ENCODE measurements at places on chromosomes 13 and 19.

GRCh38 chr13:20796791-20797508 is 23.2 kb upstream of the EEF1AKMT1 start:
- H3K4me3 ChIP-seq = no peak overlapping the region
- peaks cover under 1% of the 10 kb centered on the region for H3K4me1 ChIP-seq
- peaks cover 13% of the 10 kb centered on the region for H3K36me3 ChIP-seq
- H3K27me3 ChIP-seq = no peaks in the 10 kb centered on the region
- DNase-seq = peak; percentile 48
- H3K27ac ChIP-seq = no peak overlapping the region

DNA sequence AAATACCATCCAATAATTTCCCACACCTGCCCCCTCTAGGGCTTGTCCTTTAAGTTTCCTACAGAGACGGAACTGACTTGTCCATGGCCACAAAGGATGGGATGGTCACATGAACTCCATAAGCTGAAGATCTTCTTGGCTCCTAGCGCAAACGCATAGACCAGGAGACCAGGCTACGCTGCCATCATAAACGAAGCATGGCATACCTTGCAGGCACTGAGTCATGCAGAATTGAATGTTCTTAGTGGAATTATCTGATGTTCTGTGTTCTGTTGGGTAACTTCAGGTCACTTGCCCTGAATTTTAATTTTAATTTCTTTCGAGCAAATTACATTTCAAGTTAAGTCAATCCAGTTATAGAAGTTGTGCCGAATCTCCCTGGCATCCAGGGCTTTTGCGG is 96.4 kb upstream of the STARD13 start:
- H3K36me3 ChIP-seq = no peaks in the 10 kb centered on the region
- no peaks in the 10 kb centered on the region for H3K27me3 ChIP-seq
- no peaks in the 10 kb centered on the region for H3K4me1 ChIP-seq
- DNase-seq = no peak
- no peak overlapping the region for H3K4me3 ChIP-seq
- no peak overlapping the region for H3K27ac ChIP-seq

DNA sequence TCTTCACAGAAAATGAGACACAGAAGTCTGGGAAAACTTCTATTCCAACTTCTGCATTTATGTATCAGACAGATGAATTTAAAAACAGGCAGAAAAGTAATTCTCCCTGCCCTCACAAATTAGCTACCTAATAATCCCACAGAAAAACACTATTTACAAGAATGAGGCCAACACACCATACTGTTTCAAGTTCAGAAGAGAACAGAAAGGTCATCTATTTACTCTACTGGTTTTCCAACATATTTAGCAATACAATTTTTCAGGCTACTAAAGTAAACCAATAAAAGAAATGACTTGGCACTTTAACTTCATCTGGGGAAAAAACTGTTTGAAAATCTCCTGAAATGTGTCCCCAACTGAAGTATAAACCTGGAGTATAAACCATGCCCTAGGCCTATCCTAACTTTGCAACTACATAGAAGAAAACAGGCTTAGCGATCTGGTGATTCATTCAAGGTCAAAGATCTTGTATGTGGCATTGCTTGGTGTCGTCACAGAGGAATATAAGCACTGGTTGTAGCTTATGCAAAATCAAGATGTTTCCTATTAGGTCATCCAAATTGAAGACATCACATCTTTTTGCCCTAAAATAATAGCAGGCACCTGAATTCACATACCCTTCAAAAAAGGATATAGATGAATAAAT is 20.1 kb upstream of the EBPL start:
- DNase-seq = peak; percentile 95
- no peaks in the 10 kb centered on the region for H3K27me3 ChIP-seq
- peaks cover 62% of the 10 kb centered on the region for H3K36me3 ChIP-seq

DNA sequence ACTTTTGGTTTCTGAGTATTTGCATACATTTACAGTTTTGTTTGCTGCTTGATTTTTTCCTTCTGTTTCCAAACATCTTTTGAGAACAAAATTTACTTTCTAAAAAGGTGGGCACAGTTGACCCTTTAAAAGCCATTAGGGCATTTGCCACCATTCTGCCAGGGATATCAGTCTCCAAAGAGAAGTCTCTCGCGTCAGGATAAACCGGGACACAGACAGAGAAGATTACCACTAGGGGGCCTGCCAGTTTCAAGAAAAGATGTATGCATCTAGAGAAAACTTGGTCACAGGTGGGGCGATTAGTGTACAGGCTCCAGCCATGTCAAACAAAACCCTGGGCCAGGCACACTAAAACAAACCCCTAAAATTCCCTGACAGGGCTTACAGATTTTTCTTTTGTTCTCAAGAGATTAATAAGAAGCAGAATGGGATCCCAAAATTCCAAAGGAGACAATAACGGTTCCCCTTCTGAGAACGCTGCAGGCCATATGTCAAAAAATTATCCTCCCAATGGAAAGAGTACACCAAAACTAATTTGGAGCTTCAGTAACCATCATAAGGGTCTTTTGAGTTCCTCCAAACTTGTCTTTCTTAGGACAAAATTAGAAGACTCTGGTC is 10.7 kb upstream of the PABPC3 start:
- peak; percentile 29 for DNase-seq
- no peak overlapping the region for H3K27ac ChIP-seq
- H3K36me3 ChIP-seq = no peaks in the 10 kb centered on the region
- H3K27me3 ChIP-seq = peaks cover 18% of the 10 kb centered on the region
- no peak overlapping the region for H3K4me3 ChIP-seq

DNA sequence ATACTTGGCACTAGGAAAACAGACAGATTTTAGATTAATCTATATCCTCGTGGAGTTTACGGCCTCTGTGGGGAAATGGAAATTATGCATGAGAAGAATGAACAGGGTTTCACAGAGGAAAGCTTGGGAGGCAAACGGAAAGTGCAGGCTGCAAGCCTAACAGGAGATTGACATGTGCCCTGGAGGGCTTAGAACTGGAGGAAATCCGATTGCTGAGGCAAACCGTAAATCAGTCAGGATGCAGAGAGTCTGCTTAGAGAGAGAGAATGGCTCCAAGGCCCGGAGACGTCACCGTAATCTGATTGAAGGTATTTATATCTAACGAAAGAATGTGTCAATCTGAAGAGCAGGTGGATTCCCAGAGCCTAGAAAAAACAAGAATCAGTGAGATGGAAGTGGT is 143.2 kb downstream of the KATNAL1 start:
- H3K36me3 ChIP-seq = no peaks in the 10 kb centered on the region
- H3K27me3 ChIP-seq = no peaks in the 10 kb centered on the region
- no peak for DNase-seq
- H3K27ac ChIP-seq = no peak overlapping the region
- H3K4me3 ChIP-seq = no peak overlapping the region

DNA sequence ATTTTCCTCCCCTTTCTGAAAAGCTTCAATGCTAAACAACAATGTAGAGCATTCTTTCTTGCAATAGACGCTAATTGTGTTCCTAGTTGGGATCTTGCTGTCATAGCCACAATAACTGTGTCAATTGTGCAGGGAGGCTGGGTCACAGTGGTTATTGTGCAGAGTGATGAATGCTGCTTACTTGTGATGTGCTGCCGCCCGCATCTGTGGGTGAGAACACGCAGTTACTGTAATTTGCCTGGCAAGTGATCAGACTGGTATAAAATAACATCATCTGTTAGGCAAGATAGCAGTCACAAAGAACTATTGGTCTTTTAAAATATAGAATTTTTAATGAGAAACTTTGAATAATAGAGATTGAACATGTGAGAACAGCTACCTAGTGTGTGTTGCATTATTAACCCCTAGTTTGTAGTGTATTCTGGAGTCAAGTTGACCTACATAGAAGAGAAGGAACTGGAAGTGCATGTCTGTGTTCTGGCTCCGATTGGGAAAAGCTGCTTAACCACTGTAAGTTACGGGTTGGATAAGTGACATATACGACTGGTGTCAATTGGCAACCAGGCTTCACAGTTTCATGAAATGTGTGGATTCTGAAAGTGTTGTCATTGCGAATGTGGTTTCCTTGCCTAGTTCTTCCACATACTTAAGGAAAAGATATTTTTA is 43.6 kb downstream of the SLAIN1 start:
- H3K4me1 ChIP-seq = no peaks in the 10 kb centered on the region
- no peaks in the 10 kb centered on the region for H3K36me3 ChIP-seq
- H3K27ac ChIP-seq = no peak overlapping the region
- no peaks in the 10 kb centered on the region for H3K27me3 ChIP-seq
- DNase-seq = no peak

- no peak overlapping the region for H3K4me3 ChIP-seq
- H3K4me1 ChIP-seq = no peaks in the 10 kb centered on the region
- no peak for DNase-seq
- H3K36me3 ChIP-seq = no peaks in the 10 kb centered on the region
Observed at GRCh38 chr13:66716538-66716937, 513.6 kb downstream of the PCDH9 start.

DNA sequence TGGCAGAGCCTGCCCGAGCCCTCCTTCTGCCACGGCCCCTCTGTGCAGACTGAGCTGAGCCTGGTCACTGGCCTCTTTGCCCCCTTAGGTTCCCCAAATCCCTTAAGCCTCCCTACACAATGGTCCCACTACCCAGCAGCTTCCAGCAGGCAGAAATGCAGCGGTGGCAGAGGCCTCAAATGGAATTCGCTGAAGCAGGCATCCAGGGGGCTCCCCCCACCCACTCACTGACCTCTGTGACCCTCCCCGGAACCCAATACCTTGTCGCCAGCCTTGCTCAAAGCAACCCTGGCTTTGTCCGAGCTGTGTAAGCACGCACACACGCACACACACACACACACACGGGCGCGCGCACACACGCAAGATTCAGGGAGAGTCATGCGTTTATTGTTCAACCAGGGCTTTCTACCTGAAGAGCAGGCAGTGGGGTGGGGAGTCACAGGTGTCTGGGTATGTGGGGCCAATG is at the start of gene LIM2:
TSS of gene LIM2 (minus strand) at position 51 of the 466 bp plus-strand sequence. CDS start 531 bp downstream, outside the sequence.
- H3K27me3 ChIP-seq = no peaks in the 10 kb centered on the region
- H3K27ac ChIP-seq = no peak within 1 kb of the TSS
- H3K4me1 ChIP-seq = no peaks in the 10 kb centered on the region
- H3K36me3 ChIP-seq = no peaks in the 10 kb centered on the region
- no peak within 1 kb of the TSS for H3K4me3 ChIP-seq

DNA sequence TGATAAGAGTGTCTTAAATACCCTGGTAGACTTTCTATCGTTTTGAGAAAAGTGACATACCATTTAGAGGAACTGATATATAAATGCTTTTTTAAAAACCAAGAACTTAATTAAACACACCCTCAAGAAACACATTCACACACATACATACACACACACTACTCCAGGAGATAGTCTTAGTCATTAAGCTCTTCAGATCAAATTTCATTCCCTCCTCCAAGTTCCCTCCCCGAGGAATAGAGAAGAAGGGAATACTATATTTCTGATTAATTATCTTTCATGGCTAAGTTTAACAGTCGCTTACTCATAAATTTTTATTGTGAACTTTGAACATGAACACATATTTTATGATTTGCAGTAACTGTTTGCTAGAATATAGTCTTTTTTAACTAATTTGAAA is 1109.5 kb downstream of the SLITRK1 start:
- no peak overlapping the region for H3K27ac ChIP-seq
- peaks cover under 1% of the 10 kb centered on the region for H3K4me1 ChIP-seq
- no peaks in the 10 kb centered on the region for H3K27me3 ChIP-seq
- no peak overlapping the region for H3K4me3 ChIP-seq
- no peaks in the 10 kb centered on the region for H3K36me3 ChIP-seq

DNA sequence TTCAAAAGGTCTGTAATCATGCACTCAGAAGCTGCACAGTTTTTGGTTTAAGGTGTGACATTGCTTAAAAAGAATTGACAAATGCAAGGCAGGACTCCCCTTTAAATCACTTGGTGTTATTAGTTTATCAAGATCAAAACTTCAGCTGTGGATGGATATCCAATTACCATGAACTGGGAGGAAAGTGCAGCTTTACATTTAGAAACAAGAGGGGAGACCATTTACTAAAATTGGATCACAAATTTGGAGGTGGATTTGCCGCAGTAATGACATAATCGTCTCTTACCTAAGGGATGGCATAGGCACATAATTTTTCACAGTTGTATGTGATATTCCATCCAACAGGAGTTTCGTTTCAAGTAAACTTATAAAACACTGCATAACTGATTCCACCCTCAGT is 1610.2 kb downstream of the SLITRK5 start:
- no peak overlapping the region for H3K27ac ChIP-seq
- no peaks in the 10 kb centered on the region for H3K27me3 ChIP-seq
- no peak overlapping the region for H3K4me3 ChIP-seq
- DNase-seq = no peak
- no peaks in the 10 kb centered on the region for H3K4me1 ChIP-seq

GRCh38 chr13:46555722-46556417 is 2.9 kb downstream of the LRCH1 start:
- H3K36me3 ChIP-seq = no peaks in the 10 kb centered on the region
- H3K27ac ChIP-seq = no peak overlapping the region
- no peak overlapping the region for H3K4me3 ChIP-seq
- peaks cover 7% of the 10 kb centered on the region for H3K4me1 ChIP-seq
- no peak for DNase-seq

GRCh38 chr19:16944626-16945363 is 56.0 kb downstream of the F2RL3 start:
- DNase-seq = no peak
- H3K36me3 ChIP-seq = no peaks in the 10 kb centered on the region
- H3K27ac ChIP-seq = no peak overlapping the region
- no peaks in the 10 kb centered on the region for H3K27me3 ChIP-seq
- H3K4me1 ChIP-seq = no peaks in the 10 kb centered on the region

DNA sequence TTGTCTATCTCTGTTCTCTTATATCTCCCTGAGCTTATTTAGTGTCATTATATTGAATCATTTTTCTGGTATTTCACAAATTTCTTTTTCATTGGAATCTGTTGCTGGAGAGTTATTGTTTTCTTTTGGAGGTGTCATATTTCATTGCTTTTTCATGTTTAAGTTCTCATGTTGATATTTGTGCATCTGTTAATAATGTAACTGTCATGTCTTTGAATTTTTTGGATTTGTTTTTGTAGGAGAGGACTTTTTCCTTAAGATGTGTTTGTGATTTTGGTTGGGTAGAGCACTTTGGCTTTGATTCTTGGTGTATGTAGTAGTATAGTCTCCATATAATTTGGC is 64.0 kb downstream of the DNAJC3 start:
- no peaks in the 10 kb centered on the region for H3K36me3 ChIP-seq
- DNase-seq = no peak
- no peaks in the 10 kb centered on the region for H3K27me3 ChIP-seq

- H3K27ac ChIP-seq = no peak overlapping the region
- no peaks in the 10 kb centered on the region for H3K27me3 ChIP-seq
- H3K36me3 ChIP-seq = peaks cover 48% of the 10 kb centered on the region
Observed at GRCh38 chr13:79392882-79393563, 13.0 kb downstream of the RBM26 start.

- DNase-seq = no peak
- H3K36me3 ChIP-seq = peaks cover 5% of the 10 kb centered on the region
- H3K27ac ChIP-seq = no peak overlapping the region
- H3K27me3 ChIP-seq = no peaks in the 10 kb centered on the region
Observed at GRCh38 chr19:39142630-39143029, 17.0 kb downstream of the PAK4 start.

DNA sequence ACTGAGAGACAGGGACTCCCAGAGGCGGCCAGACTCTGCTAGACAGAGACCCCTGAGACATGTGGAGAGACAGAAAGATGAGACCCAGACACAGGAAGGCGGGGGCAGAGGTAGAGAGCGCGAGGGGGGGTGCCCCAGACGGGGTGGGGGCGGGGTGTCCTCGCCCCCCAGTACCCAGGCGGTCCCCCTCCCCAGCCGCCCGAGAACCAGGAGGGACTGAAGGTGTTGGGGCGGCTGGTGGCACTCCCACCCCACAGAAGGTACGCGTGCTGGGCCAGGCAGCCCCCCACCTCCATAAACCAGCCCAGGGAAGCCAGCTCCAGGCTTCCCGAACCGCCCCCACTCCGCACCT is 336 bp downstream of the SLC8A2 start:
- H3K4me1 ChIP-seq = peaks cover 6% of the 10 kb centered on the region
- DNase-seq = no peak
- no peak overlapping the region for H3K4me3 ChIP-seq
- H3K27me3 ChIP-seq = peaks cover 72% of the 10 kb centered on the region
